ENCODE measurements at places on chromosomes 16 and 17.

DNA sequence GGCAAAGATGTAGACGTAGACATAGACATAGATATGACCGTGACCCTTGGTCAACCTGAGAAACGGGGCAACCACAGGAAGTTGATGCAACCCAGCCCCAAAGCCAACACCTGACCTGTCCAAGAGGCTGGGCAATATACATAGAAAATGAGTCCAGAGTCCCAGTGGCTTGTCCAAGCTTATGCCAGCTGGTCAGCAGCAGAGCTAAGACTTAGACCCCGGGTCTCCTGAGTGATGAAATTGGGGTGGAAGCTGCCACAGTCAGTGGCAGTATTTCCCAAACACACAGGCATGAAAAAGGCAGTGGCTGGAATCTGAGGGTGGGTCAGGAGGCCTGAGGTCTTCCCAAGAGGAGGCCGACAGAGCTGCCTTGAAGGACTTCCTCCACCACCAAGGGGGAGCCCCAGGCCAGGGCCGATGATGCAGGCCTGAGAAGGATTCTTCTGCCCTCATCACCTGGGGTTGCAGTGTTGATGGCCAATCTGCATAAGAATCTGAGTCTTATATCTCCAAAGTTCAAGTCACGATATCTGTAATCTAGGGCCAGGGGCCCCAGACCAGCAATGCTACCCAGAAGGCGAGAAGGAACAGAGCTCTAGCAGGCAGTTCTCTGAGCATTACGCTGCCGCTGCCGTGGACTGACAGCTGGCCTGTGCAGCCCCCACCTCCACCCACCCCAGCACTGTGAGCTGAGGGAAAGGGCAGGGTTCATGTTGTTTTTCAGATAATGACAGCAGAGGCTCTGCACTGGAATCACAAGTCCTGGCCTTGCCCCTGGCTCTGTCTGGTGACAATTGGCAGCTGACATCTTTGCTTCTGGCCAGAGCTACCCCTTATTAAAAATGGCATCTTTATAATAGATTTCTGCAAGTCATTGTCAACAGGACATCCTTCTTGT, 72.7 kb downstream of the GNAO1 start:
- DNase-seq, result no peak

GRCh38 chr17:41002814-41003213, 3.1 kb upstream of the KRTAP3-2 start:
- no peak for DNase-seq

GRCh38 chr16:78686601-78687000, 587.1 kb downstream of the WWOX start:
- no peak for DNase-seq

DNA sequence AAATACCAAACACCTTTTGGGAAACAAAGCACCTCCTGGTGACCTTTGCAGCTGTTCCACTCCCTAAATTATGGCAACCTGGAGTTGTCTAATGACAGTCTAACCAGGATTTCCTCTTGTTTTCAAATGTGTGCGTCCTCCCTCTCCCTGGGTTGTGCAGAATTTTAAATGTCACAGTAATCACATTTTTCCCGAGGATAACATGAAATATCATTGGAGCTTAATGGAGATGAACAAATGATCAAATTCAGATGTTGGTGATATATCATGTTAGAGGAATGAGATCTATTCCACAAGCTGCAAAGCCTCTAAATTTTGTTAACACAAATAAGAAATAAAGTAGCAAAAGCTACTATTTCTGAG, 86.9 kb upstream of the HLF start:
- no peak for DNase-seq

GRCh38 chr17:43175213-43176118, 4.5 kb downstream of the NBR1 start:
- no peak for DNase-seq

DNA sequence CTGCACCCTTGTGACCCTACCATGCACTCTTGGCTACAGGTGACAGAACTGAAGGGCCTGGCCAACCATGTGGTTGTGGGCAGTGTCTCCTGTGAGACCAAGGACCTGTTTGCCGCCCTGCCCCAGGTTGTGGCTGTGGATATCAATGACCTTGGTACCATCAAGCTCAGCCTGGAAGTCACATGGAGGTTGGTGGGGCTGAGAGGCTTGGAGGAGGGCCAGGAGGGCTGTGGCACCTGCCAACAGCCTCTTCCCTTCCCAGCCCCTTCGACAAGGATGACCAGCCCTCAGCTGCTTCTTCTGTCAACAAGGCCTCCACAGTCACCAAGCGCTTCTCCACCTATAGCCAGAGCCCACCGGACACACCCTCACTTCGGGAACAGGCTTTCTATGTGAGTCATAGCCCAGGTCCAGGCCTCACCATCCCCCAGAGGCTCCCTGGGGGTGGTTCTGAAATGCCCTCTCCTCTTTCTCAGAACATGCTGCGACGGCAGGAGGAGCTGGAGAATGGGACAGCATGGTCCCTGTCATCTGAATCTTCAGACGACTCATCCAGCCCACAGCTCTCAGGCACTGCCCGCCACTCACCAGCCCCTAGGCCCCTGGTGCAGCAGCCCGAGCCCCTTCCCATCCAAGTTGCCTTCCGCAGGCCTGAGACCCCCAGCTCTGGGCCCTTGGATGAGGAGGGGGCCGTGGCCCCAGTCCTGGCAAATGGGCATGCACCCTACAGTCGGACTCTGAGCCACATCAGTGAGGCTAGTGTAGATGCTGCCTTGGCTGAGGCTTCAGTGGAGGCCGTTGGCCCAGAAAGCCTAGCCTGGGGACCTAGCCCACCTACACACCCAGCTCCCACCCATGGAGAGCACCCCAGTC, 13.0 kb downstream of the RIPOR1 start:
- no peak for DNase-seq

DNA sequence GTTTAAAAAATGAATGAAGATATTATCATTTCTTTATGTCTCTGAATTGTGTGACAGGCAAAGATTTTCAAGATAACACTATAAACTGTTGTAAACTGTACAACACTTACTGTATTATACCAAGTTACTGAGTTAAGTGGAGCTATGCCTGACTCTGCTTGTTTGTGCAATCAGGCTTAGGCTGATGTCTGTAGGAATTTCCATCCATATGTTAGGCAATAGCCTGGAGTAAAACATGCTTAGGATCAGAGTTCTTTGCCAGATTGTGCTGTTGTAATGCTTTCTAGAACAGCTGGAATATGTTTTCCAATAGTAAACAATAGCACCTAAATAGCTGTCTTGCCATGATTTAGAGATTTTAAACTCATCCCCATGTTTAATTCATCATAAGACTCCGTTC, 1496.7 kb downstream of the CDH11 start:
- no peak for DNase-seq

DNA sequence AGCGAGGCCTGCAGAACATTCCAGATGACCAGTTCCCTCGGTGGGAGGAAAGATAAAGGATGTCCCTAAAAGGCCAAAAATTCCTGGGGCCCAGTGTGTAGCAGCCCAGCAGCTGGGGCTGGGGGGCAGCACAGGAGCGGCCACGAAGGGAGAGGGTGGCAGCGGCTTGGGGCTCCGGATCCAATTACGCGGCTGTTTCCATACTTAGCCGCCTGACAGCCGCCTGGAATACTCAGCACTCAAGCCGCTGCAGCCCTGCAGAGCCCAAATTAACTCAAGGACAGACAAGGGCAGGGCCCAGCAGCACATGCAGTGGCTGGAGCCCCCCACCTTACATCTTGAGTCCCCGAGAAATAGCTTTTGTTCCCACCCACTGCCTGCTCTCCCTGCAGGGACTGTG, 1.3 kb downstream of the SRL start:
- DNase-seq, result no peak

GRCh38 chr17:76888661-76889060, 20.5 kb downstream of the MGAT5B start:
- DNase-seq, result no peak

GRCh38 chr16:4826526-4826925, 20.6 kb downstream of the GLYR1 start:
- DNase-seq, result no peak

- DNase-seq, result no peak
Observed at GRCh38 chr17:77478899-77479298, 338.1 kb downstream of the SEC14L1 start.

DNA sequence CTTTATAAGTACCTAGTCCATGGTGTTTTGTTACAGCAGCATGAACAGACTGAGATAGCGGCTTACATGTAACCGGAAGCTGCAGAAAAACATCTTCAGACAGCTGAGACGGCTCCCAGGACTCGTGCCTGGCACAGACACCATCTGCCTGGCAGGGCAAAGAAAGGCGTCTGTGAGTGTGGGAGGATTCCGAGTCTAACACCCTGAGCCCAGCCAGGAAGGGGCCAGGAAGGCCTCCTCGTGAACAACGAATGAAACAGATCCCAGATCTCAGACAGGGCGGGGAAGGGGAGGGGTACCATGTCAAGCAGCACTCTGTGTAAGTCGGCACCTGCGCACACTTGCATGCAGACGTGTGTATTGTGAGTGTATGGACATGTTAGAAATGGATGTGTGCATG, 4.4 kb upstream of the CSNK1D start:
- no peak for DNase-seq

DNA sequence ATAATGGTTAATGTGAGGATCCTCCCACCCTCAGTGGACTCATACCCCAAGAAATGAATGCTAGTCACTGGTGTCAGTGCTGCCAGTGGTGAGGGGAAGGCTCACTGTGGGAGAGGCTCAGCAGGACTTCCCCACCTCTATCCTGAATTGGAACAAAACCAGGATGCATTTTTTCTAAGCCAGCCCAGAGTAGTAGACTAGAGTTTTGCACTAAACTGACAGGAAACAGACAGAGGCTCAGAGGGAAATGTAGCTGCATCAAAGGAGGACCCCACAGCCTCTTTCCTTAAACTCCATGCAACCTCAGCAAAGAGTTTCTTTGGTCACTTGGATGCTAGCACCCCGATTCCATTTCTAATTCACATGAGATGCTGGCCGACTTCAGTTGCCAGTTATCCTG, 10.7 kb upstream of the SKAP1 start:
- no peak for DNase-seq

GRCh38 chr16:88888057-88888456, 21.6 kb upstream of the PABPN1L start:
- no peak for DNase-seq

DNA sequence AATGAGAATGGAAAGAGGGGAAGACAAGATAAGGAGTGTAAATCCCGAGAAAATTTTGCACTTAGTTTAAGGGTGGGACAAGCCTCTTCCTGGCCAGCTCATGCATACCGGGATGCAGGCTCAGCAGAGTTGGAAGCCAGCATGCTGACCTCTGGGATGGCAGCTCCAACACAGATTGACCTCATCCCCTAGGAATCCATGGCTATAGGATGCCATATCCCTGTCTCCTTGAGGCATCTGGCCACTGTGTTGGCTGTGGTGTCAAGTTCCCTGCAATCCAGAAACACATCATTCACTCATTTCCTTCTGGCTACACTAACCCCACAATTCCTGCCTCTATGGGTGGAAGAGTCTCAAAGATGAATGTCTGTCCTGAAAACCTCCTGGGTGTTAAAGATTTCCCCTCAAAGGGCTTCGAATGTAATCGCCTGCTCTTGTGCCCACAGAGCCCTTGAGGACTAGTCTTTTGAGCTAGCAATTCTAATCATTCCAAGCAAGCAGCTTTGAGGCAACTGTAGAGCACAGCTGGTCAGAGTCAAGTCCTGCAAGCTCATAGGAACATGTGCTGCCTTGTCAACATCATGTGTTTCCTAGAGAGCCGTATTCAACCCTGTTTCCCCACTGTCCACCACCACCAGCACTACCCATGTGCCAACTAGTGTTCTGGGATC, 141.4 kb downstream of the PMP22 start:
- peak; percentile 32 for DNase-seq

DNA sequence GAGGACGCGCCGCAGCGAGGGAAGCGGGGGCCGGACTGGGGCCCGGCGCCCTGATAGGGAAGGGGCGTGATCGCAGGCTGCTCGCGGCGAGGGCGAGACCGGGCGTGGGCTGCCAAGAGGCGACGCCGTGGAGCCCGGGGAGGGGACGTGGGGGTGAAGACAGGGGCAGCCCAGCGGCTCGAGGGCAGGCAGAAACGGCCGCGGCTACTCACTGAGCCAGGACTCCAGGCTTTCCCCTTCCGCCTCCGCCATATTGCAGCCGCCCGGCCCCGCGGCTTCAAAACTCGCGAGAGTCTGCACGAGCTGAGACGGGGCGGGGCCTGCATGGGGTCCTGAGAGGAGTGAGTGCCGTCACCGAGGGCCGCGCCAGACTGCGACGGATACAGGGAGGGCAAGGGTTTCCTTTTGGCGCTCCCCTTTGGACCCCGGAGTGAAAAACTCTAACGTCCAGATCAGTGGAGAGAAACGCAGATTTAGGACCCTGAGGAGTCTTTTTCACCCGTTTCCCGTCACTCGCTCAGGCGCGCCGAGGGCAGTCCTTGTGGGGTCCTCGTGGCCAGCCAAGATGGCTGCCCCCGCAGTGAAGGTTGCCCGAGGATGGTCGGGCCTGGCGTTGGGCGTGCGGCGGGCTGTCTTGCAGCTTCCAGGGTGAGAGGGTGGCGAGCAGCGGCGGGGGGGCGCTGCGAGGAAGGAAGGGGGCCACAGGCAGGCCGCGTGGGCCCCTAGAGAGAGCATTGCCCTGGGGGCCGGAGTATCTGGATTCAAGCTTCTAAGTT, at the start of the genes GGA3 and MRPS7:
TSS of gene GGA3 (minus strand) at position 271 of the 776 bp plus-strand sequence. CDS start at position 252, 19 bp downstream.
TSS of gene MRPS7 (plus strand) at position 544 of the 776 bp plus-strand sequence. CDS start at position 566, 22 bp downstream.
- peak; percentile 98 for DNase-seq

GRCh38 chr17:10744501-10745000, 14.7 kb upstream of the TMEM220 start:
- DNase-seq, result no peak

- no peak for DNase-seq
Observed at GRCh38 chr17:6710317-6710716, 2.9 kb downstream of the SLC13A5 start.

DNA sequence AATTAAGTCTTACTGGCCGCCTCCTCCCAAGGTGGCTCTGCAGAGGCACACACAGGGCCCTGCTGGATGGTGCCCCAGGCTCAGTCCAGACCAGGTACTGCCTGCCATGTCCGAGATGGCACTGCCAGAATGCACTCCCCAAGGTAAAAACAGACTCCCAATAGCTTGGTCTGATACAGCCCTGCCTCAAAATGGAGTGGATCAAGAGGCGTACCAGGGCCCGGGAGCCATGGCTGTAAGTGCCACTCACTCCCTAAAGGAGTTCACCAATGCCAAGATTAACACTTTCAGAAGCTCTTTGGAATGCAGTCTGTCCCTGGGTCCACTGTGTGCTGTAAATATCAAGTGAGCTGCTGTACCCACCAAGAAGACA, 576 bp upstream of the MYO18A start:
- DNase-seq, result no peak

DNA sequence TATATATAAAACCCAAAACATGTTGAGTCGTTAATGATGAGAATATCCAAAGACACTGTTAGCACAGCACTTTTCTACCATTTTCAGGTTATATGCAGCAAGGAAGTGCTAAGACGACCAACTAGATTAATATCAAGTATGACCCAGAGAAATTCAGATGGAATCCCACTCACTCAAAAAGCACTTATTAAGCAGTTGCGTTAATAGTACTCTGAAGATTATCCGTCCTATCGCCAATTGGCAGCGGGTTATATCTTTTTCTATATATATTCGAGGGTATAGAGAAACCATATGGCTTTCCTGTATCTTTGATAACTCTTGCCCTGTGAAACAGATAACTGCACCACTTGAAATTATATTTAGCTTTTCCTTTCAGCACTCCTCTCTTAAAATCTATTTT, 1.1 kb downstream of the CRLF3 start:
- no peak for DNase-seq

- DNase-seq, result no peak
Observed at GRCh38 chr17:81608082-81608481, 28.8 kb downstream of the NPLOC4 start.

GRCh38 chr17:68455901-68456338, 1.4 kb downstream of the WIPI1 start:
- no peak for DNase-seq
